ENCODE measurements at places on chromosomes 2 and 18.

GRCh38 chr18:78754311-78755043, 225.1 kb upstream of the SALL3 start:
- no peak for DNase-seq

GRCh38 chr18:61274416-61274960, 58.7 kb upstream of the CDH20 start:
- no peak for DNase-seq

- no peak for DNase-seq
These were observed 46.7 kb upstream of the GPR17 start for GRCh38 chr2:127599211-127599610.

DNA sequence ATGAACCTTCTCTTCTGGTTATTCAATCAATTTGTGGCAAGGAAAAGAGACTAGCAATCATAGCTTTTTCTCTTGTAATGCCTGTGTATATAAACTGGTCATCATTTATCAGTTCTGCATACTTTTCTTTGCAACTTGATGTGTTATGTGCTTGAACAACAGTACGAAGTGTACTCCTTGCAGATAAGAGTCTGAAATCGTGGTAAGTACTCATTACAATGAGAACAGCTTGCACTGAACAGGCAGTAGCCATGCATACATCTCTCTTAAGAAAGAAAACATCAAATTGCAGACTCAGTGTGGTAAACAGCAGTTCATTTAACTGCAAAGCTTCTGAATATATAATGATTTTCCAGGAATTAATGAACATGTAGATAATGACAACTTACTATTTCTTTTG, 64.3 kb downstream of the GREB1L start:
- no peak for DNase-seq

- no peak for DNase-seq
These were observed 26.5 kb downstream of the STEAP3 start for GRCh38 chr2:119249855-119250717.

DNA sequence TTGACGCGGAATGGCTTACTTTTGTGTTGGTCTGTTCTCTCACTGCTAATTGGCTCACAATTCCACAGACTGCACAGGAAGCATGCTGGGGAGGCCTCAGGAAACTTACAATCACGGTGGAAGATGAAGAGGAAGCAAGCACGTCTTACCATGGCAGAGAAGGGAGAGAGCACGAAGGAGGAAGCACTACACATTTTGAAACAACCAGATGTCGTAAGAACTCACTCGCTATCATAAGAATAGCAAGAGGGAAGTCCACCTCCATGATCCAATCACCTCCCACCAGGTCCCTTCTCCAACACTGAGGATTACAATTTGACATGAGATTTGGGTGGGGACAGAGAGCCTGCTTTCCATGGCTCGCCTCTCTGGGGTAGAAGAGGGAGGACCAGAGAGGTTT, 106.2 kb downstream of the KCNF1 start:
- DNase-seq, result no peak

DNA sequence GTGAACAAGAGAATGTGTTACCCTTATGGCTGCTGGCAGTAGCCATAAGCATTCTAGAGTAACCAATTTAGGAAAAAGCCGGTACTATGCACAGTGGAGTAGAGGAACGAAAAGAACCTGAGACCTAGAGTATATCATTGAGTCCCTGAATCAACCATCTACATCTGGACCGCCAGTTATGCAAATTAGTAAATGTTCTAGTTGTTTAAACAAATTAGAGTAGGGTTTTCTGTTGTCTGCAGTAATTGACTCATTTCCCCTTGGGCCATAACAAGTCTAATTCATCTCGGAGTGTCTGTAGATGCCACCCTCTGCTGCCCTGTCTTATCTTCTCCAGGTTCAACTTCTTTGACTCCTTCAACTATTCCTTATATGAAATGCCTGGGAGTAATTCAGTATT, 60.1 kb upstream of the CAPN13 start:
- no peak for DNase-seq

DNA sequence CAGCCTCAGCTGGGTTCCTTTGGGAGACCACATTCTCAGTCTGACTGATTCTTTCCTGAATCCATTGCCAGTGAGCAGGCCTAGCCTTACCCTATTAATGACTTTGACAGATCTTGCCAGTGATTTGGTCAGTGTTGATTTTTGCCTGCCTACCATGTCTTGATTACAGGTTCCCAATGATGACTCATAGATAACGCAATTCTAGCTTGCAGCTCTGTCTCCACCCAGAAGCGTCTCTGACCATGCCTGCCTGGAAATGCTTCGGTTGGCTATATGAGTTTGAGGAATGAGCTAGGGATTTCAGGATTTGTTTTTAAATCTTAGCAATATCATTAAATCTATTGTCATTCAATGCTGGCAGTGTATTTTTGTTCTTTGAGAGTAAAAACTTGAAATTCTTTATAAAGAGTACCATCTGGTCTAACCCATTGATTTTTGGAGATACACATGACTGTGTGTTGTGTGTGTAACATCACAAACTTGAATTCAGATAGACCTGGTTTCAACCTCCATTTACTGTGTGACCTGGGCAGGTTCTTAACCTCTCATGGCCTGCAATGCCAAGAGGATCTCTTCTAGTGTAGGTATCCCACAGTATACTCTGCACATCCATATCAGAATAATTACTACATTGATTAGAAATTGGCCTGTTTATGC, 57.0 kb downstream of the CCDC150 start:
- no peak for DNase-seq

- DNase-seq, result no peak
These were observed 41.9 kb downstream of the TRAPPC8 start for GRCh38 chr18:31901063-31901462.

DNA sequence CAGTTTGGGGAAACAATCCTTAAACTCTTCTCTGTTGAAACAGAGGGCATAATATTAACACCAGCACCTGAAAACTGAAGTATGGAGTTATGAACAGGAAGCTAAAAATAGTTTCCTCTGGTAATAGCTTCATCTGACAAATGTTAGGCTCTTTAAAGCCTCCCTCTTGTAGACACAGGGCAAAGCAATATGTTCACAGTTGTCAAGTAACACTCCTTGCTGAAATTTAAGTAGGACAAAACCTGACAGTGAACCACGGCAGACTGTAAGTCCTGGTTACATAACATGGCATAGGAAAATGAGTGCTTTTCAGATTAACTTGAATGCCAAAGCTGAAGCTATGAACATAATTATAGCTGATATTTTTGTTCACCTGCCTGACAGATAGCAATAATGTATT, 172.9 kb downstream of the CMPK2 start:
- DNase-seq, result no peak

DNA sequence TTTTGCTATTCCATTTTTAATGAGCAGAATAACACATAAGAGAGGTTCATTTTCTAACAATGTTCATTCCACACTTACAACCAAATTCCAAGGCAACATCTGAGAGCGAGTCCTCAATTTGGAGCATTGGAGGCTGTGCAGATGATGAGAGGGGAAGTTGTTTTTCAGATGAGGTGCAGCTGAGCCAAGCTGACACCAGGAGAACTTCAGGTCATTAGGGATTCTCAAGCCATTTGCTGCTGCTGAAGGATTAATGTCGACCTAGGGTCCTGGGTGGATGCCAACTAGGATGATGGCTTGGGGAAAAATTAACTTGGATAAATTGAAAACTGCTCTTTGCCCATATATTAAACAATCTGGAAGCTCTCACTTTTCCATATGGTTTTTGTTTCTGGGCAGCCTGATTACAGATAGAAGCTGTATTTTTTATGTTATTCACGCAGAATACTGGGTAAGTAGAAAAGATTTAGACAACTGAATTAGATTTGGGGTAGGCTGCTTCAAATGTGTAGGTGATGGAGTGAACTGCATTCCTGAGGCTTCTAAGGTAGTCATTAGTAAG, 206.4 kb upstream of the SLC39A10 start:
- no peak for DNase-seq
